ENCODE measurements at places on chromosomes 5 and 9.

- no peak for DNase-seq
Observed at GRCh38 chr5:158119961-158120723, 261.2 kb upstream of the CLINT1 start.

GRCh38 chr5:130571076-130571475, 594.0 kb downstream of the HINT1 start:
- DNase-seq, result no peak

DNA sequence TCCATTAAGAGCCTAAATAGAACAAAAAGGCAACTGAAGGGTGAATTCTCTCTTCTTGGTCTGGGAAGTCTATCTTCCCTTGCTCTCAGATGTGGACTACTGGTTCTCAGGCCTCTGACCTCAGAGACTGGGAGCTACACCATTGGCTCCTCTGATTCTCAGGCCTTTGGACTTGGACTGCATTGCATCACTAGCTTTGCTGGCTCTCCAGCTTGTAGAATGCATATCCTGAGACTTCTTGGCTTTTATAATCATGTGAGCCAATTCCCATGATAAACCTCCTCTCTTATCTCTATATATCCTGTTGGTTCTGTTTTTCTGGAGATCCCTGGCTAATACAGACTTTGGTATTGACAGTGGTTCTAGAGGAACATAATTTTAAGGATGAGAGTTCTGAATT, 89.8 kb downstream of the PSAT1 start:
- no peak for DNase-seq

- no peak for DNase-seq
Observed at GRCh38 chr9:87428659-87429058, 69.0 kb upstream of the DAPK1 start.

DNA sequence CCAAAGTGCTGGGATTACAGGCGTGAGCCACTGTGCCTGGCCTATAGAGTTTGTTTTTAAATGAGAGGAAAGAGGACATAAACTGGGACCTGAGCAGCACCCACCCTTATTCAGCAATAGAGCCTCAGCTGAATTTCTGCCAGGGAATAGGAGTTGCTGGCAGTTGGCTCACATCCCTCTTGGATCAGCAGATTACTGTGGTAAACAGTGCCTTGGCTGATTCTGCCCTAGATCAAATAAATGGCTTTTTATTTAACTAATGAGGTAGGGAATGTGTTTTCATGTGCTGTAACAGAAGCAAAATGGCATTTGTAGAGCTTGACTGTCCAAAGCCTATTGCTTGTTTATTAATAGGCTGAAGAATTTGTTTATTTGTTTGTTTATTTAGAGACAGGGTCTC, 2.1 kb downstream of the ARHGEF37 start:
- no peak for DNase-seq

DNA sequence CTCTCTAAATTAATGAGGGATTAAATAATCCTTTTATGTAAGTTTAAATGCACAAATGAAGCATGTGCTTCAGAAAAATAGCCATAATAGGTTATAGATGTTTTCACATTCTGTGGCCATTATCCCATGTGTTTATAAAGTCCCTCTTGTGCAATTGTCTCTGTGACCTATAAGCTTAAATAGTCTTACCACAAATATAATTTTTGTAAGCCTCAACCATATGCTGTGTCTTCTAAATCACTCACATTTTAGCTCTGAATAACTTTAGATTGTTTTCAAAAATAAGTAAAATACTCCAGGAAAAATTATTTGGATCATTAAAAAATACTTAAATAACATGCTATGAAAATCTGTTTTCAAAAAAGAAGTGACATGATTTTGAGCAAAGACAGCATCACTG, 1894.7 kb downstream of the MAT2B start:
- DNase-seq, result no peak

- DNase-seq, result no peak
Observed at GRCh38 chr5:43332401-43332800, 19.2 kb upstream of the HMGCS1 start.

GRCh38 chr5:115575167-115576070, 26.9 kb downstream of the TICAM2 start:
- DNase-seq, result no peak

DNA sequence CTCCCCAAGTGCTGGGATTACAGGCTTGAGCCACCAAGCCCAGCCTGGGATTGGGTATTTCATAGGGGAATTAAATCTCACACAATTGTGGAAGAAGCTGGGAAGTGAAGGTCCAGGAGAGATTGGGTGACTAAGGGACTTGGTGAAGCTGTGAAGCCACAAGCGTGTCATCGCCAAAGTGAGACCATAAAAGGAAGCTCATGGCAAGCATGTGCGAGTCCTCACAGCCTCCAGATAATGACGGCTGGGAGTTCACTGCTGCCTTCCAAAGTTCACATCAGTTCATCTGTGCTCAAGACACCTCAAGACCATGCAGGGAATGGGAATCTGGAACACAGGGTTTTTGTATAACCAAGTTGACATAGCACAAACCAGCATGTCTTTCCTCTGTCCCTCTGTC, 210.6 kb downstream of the MARCHF11 start:
- DNase-seq, result no peak

GRCh38 chr5:50822046-50822445, 155.6 kb downstream of the PARP8 start:
- no peak for DNase-seq

Measured in activated naive CD8-positive, alpha-beta T cell treated with anti-CD3 and anti-CD28 coated beads for 36 hours (primary cell).